Cortex of kidney (tissue), 1 donor: ENCODE measurements at places on chromosomes 16 and 17.

DNA sequence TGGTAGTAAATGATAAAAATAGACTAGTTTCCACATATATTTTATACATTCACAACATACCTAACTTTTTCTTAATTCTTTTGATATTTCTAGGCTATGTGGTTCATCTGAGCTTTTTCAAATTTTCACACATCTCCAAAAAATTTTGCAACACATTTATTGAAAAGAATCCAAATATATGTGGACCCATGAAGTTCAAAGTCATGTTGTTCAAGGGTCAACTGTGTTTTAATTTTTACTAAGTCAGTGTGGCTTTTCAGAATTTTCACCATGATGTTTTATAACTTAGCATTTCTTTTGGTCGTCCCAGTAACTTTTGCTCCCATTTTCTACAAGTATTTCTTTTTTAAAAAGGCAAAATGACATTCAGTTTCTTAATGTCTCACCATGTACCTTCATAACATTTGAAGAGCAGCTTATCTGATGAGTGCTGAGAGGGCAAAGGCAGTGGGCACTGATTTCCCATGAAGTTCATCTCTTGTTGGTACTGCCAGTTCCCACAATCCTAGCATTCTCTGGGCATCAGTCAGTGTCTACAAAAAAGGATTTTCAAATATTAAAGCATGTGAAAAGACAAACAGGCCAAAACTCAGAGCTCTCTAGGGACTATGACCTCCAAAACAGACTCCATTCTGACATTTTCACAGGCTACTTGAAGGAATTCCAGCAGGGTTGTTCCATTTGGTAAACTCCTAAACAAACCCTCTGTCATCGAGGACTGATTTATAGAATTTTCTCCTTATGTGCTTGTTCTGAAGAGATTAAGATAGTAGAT, 80.3 kb downstream of the MRTFB start:
- no peak for DNase-seq

- DNase-seq: no peak
Measured at GRCh38 chr16:81265052-81265451, 26.6 kb downstream of the BCO1 start.

DNA sequence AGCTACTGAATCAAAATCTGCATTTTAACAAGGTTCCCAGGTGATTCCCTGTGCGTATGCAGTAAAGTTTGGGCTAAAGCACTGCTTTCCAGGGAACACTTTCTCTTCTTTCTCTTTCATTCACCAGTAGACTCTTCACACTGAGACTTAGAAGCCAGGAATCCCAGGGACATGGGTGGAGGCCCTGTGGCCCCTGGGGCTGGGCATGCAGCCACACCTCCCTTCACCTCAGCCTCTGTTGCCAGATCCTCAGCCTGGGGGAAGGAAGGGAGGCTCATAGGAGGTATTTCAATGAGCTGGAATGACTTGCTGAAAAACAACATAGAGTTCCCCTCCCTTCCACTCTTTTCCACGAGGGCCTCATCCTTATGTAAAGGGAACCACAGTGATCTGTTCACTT, 1.2 kb downstream of the G6PC3 start:
- DNase-seq: no peak

GRCh38 chr17:66349521-66350254, 47.3 kb downstream of the PRKCA start:
- DNase-seq: no peak

GRCh38 chr17:13986855-13987254, 82.4 kb upstream of the COX10 start:
- DNase-seq: no peak
